ENCODE measurements at places on chromosomes 13 and 19. TPM values are rescaled to one million over a fixed set of nuclear protein-coding genes. Genes with fewer than 3 reads are reported as not detected.

DNA sequence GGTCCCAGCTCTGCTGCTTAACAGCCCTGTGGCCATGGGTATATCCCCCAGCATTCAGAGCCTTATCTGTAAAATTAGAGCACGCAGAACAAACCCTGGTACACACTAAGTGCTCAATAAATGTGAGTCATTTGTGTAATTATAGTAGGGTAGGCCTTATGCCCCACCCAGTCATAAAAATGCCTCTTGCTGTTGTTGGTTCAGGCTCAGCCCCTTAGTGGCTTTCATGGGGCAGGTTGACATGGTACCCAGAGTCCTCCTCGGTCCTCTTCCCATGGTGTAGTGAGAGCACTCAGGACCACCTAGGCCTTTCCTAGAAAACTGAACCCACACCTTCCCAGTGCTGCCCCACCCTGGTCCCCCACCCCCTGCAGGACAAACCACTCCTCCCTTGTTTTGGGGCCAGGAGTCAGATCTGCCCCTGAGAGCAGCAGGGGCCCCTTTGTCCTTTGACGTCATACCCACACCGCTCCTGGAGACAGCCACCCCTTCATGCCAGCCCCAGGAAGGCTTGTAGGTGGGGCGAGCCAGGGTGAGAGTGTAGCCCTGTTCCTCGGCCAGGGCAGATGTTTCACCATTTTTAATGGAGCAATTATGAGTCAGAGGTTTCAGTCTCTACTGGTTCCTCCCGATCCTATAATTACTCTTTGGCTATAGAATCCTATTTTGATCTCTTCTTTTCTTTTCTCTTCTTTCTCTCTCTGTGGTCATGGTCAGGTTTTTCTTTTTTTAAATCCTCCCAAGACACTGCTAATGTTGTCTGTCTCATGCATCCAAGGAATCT is 36.8 kb downstream of the ACTN4 start:
- no peaks in the 10 kb centered on the region for H3K36me3 ChIP-seq
- no peak overlapping the region for H3K4me3 ChIP-seq
- H3K27ac ChIP-seq: peak overlapping the region; percentile 100
- no peaks in the 10 kb centered on the region for H3K27me3 ChIP-seq
- DNase-seq: peak; percentile 80

DNA sequence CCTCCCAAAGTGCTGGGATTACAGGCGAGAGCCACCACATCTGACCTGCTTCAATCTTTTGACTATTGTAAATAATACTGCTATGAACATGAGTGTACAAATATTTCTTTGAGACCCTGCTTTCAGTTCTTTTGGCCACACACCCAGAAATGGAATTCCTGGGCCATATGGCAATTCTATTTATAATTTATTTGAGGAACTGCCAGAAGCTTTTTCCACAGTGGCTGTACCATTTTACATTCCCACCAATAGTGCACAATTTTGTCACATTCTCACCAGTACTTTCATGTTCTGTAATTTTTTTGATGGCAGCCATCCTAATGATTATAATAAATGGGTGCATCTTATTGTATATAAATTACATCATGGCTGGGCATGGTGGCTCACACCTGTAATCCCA is 13.7 kb upstream of the FCER2 start:
- no peaks in the 10 kb centered on the region for H3K4me1 ChIP-seq
- no peaks in the 10 kb centered on the region for H3K27me3 ChIP-seq
- H3K27ac ChIP-seq: no peak overlapping the region
- H3K36me3 ChIP-seq: no peaks in the 10 kb centered on the region
- DNase-seq: no peak

DNA sequence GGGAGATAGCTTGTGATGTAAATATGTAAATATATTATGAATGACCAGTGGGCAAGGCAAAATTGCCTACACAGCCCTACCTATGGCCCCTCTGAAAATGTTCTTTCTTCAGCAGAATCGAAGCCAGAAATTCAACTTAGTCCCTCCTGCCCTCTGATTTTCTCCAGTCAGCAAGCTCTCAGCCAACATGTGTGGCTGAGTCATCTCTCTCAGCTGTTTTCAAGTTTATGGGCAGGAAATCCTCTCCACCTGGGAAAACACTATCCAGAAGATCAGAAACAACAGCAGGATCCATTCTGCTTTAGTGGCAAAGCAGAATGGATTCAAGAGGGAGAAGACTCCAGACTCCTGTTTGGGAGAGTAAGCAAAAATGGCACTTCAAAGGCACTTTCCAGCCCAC is 8.9 kb upstream of the ZNF527 start:
- no peak overlapping the region for H3K27ac ChIP-seq
- H3K4me3 ChIP-seq: no peak overlapping the region
- H3K4me1 ChIP-seq: no peaks in the 10 kb centered on the region
- no peaks in the 10 kb centered on the region for H3K36me3 ChIP-seq
- DNase-seq: no peak

The SOX1 gene
- not detected for total RNA-seq

The CPB2 gene
- total RNA-seq: not detected

Measured in uterus (tissue), 4 donors.